Cardiac fibroblast (primary cell): ENCODE measurements at places on chromosomes 16 and 17.

GRCh38 chr16:63922560-63922959, 1199.3 kb downstream of the CDH11 start:
- no peak for DNase-seq

DNA sequence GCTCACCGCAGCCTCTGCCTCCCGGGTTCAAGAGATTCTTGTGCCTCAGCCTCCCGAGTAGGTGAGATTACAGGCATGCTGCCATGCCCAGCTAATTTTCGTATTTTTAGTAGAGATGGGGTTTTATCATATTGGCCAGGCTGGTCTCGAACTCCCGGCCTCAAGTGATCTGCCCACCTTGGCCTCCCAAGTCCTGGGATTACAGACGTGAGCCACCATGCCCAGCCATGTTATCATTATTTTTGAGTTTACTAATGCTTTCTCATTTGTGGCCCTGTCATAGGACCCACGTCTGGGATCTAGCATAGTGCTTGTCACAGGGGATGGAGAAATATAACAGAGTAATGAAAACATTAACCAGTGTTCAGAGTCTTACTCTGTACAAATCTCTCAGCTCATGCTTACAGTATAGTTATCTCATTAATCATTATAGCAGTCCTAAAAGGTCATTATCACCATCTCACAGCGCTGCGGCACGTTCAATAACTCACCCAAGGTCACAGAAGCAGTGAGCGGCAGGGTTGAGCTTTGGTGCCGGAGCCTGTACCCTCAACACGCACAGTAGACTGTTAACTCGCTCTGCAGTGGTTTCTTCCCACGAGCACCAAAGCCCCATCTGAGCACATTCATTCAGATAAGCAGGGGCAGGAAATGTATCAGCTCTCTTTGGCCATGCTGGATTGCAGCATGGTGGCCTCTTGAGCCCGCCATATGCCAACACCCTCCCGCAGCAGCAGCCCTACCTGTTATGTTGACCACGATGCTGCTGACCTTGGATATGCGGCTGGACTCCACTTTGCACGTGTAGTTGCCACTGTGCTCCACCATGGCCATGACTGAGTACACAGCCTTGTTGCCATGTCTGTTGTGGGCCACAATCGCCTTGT, 21.4 kb downstream of the PECAM1 start:
- DNase-seq: no peak

GRCh38 chr16:80449392-80449791, 91.4 kb upstream of the DYNLRB2 start:
- DNase-seq: no peak

GRCh38 chr16:9489835-9490467, 398.5 kb downstream of the HAPSTR1 start:
- no peak for DNase-seq
